ENCODE measurements at places on chromosomes 12 and 14.

GRCh38 chr14:55832122-55832911, 252.3 kb downstream of the KTN1 start:
- no peak for DNase-seq

- no peak for DNase-seq
Measured at GRCh38 chr12:59036973-59037762, 116.9 kb upstream of the LRIG3 start.

GRCh38 chr14:32400480-32400879, 71.4 kb downstream of the AKAP6 start:
- no peak for DNase-seq

- DNase-seq: no peak
Measured at GRCh38 chr12:26402648-26403047, 207.3 kb downstream of the SSPN start.

DNA sequence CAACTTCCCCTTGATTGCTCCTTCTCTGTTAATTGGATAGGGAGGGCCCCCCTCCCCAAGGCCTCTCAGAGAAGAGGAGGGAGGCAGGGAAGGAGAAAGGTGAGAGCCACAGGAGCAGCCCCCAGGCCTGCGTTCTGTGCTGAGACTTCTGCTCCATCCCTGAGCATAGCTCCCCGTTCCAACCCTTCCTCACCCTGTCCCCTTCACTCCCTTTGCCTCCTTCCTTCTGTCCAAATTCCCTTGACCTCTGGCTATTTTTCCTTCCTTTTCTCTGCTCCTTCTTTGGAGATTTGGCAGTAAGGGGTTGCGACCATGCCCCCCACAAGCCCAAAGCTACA, 788 bp upstream of the ASIC1 start:
- DNase-seq: no peak

DNA sequence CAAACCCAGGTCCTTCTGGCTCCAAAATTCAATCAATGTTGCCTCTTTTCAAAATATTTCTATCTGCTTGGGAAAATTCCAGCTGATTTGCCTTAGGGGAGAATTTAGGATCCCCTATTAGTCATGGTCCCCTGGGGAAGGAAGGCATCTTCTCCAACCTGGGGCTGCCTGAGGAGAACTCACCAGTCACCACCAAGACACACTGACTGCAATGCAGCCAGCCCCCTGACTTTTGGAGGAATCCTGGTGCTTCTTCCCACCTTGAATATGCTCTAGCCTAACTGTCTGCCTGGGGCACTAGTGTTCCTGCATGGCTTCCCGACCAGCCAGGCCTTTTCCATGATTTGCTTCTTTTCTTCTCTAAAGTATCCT, 71.8 kb upstream of the BCL2L14 start:
- DNase-seq: no peak

GRCh38 chr12:32450363-32450762, 51.0 kb downstream of the FGD4 start:
- DNase-seq: no peak

DNA sequence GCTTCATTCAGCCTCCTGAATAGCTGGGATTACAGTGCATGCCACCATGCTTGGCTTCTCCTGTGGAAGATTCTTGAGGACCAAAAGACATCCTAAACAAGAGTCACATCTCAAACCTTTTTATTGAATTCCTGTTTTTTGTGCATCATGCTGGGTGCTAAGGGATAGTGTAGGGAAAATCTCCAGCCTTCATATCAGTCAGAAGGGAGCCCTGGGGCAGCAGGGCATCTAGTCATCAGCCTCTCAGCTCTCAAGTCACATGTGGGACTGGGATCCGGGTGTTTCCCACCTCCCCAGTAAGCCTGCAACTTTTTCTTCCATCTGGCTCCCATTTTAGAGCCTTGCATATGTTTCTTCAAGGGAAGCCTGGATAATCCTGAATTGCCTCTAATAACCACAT, 25.1 kb upstream of the OASL start:
- no peak for DNase-seq

DNA sequence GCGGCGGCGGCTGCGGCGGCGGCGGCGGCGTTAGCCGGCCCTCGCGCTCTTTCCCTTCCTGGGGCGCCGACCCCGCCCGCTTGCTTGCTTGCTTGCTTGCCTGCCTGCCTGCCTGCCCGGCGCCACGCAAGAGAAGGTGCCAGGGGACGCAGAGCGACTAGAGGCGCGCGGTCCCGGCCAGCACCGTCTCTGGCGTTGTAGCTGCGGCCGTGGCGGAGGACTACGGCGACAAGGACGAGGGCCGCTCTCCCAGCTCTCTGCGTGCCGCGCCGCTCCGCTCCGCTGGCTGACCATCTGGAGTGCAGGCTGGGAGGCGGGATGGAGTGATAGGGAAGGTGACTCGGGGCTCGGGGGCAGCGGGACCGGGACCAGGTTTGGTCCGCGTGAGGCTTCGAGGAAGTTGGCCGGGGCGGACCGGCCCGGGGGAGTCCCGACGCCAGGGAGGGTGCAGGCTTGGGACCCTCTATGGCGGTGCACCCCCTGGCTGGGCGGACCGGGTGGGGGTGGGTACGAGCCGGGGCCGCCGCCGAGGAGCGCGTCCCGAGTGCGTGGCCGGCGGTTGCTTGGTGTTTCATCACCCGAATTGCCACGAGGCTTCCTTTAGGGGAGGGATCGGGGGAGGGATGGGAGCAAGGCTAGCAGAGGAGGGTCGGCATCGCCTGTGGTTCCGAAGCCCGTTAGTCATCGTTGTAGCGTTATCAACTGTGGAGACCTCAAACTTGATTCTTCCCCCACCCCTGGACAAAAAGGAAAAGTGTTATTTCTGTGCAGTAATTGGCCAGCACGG, 471 bp downstream of the XPOT start:
- peak; percentile 44 for DNase-seq

- DNase-seq: no peak
Measured at GRCh38 chr12:103308396-103308795, 187.4 kb downstream of the C12orf42 start.

DNA sequence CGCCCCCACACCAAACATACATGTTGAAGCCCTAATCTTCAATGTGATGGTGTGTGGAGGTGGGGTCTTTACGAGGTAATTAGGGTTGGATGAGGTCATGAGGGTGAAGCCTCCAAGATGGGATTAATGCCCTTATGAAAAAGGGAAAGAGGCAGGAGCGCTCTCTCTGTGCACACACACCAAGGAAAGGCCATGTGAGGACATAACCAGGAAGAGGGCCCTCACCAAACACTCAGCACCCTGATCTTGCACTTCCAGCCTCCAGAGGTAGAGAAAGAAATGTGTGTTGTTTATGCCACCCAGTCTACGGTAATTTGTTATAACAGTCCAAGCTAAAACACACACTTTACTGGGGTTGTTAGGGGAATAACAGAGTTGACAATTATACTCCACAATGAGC, 14.6 kb upstream of the PITPNM2 start:
- no peak for DNase-seq

GRCh38 chr12:117202033-117202432, 11.8 kb upstream of the FBXO21 start:
- no peak for DNase-seq

- no peak for DNase-seq
Measured at GRCh38 chr12:15497671-15498292, 175.5 kb downstream of the PTPRO start.

GRCh38 chr14:86654558-86655184, 1124.7 kb downstream of the FLRT2 start:
- DNase-seq: peak; percentile 19

GRCh38 chr14:99148131-99148530, 123.9 kb downstream of the BCL11B start:
- no peak for DNase-seq

DNA sequence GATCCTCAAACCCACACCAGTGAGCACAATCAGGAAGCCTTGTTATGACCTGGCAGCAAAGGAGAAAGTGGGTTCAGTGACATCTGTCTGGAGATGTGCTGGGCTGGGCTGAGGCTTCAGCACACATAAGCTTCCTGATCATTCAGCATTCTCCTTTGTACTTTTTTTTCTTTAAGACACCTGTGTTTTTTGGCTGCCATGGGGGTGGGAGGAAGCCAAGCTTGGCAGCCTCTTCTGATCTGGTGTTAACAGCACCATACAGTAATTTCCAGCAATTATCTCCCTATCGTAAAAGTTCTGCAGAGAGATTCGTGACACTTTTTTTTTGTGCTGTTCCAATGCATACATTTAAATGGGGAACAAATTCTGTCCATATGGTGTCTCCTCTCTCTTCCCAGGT, 38.9 kb upstream of the RASSF3 start:
- DNase-seq: no peak

GRCh38 chr12:57881475-57881874, 34.9 kb upstream of the CTDSP2 start:
- DNase-seq: no peak

- DNase-seq: no peak
Measured at GRCh38 chr14:70013271-70013873, 134.2 kb downstream of the SMOC1 start.

GRCh38 chr14:71060274-71060673, 153.0 kb downstream of the PCNX1 start:
- no peak for DNase-seq

DNA sequence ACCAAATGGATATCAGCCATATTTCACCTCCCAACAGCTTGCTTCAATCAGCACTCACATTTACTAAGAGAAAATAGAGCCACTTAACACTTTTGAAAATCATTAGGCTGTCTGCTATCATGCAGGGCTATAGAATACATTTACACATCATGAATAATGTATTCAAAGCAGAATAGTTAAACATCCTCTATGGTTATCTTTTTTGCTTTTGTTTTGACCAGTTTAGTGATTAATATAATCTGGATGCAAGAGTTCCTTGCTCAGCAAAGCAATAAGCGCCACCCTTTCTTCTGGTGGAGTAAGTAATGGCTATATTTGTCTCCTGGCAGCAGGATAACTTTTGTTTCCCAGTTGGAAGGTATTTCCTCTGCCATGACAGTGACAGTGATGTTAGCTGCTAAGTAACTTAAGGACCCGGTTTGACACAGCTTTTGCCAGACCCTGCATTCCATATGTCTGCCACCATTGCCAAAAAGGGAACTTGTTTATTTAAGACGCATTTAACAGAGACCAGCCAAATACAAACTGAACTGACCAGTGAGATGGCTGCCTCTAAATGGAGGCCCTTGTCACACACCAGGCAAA, 70.3 kb upstream of the NR2C1 start:
- DNase-seq: no peak

DNA sequence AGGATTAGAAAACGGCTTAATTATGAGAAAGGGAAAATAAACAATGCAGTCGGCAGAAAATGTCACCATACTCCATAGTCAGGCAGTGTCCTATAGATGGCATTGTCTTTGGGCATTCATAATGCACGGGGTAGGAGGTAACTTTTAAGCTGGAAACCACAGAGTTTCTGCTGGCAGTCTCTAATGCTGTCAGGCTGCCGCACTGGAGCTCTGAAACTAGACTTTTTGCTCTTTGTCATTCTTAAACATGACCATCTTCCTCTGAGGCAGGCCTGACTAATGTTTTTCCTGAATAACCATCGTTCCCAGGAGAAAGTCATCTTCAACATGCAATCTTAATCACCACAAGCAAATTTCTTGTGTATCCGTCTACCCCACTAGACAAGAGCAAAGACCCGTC, 108.8 kb downstream of the ETNK1 start:
- DNase-seq: no peak

GRCh38 chr12:132275110-132275531, 54.3 kb downstream of the GALNT9 start:
- no peak for DNase-seq

GRCh38 chr12:42119085-42119633, 25.5 kb downstream of the GXYLT1 start:
- no peak for DNase-seq

- no peak for DNase-seq
Measured at GRCh38 chr14:73233564-73233963, 3.7 kb upstream of the PAPLN start.

GRCh38 chr12:4356041-4356327, 23.5 kb downstream of the FGF23 start:
- peak; percentile 36 for DNase-seq

DNA sequence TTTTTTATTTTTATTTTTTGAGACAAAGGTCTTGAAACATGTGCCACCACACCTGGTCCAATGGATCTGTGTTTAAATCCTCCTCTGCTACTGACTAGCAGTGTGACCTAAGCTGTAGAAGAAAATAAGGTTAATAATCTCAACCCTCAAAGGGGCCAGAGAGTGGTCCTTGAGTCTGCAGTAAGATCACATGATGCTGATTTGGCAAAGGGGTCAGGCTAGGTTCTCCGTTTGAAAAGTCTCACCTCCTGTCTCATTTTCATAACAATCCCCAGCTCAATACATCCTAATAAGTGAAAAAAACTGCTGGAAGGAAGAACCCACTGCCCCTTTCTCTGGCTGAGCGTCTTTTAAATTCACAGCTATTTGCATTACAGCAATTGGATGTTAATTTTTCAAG, 8.0 kb upstream of the TEP1 start:
- DNase-seq: no peak

DNA sequence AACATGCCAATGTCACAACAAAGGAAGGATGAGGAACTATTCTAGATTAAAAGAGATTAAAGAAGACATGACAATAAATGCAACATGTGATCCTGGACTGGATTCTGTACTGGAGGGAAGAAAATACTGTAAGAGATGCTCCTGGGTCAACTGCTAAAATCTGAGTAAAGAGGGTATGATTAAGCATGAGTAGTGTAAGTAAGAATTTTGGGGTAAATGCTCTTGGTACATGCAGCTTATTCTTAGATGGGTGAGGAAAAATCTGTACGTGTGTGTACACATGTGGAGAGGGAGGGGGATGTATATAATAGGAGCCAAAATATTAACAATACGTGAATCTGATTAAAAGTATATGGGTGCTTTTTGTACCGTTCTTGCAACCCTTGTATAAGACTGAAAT, 66.0 kb downstream of the CDC42BPB start:
- no peak for DNase-seq

- DNase-seq: peak; percentile 68
Measured at GRCh38 chr12:91562476-91562875, 379.9 kb upstream of the DCN start.

DNA sequence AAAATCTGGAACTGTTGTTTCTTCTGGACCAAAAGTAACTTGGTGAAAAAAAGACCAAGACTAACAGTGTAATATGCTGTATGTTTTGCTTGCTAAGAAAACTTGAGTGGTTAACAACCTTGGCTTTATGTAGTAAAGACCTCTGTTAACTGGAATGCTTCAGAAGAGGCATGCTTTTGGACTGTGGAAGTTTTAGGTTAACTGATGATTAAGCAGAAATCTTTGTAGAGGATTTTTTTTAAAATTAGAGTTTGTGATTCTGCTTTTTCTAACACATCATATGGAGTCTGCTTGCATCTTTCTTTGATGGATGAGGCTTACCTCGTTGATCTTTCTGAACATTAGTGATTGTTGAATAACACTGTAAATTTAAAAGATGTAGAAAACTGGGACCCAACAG, 17.5 kb downstream of the PELI2 start:
- no peak for DNase-seq

- no peak for DNase-seq
Measured at GRCh38 chr14:19771895-19772430, 1.3 kb upstream of the OR4M1 start.
